COR-L47 (cell line): ENCODE measurements at places on chromosomes 7 and 10.

DNA sequence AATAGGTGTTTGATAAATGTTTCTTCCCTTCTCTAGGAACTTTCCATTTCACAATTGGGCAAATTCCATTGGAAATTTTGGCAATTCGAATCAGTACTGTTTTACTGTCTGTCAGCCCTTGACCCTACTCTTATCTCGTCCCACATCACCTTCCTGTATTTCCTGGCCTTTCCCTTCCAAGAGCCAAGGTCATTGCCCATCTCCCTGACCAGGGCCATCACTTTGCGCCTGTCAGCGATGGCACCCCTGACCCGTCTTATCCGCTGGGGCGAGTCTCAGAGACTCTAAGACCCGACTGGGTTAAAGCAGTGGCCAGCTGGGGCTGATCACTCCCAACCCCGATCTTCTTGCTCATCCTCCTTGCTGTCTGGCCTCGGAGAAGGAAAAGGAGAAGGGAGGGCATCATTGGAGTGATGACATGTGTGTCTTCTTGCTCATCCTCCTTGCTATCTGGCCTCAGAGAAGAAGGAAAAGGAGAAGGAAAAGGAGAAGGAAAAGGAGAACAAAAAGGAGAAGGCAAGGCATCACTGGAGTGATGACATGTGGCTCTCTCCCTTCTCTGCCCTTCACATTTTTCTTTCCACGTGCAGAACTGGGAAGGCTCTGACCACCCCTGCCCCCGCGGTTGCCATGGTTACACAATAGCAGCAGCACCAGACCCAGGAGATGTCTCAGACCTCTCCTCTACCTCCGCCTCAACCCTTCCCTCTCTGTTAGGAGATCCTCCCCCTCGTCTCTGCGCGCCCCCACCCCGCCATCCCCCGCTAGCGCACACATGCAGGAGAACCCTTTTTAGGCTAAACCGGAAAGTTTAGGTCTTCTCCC is 2.0 kb downstream of the SEMA3D start:
- peak; percentile 41 for DNase-seq

- no peak for DNase-seq
These were observed 15.4 kb downstream of the CFAP46 start for GRCh38 chr10:132926777-132927650.

- no peak for DNase-seq
These were observed 8.4 kb downstream of the TLX1 start for GRCh38 chr10:101139421-101139911.

DNA sequence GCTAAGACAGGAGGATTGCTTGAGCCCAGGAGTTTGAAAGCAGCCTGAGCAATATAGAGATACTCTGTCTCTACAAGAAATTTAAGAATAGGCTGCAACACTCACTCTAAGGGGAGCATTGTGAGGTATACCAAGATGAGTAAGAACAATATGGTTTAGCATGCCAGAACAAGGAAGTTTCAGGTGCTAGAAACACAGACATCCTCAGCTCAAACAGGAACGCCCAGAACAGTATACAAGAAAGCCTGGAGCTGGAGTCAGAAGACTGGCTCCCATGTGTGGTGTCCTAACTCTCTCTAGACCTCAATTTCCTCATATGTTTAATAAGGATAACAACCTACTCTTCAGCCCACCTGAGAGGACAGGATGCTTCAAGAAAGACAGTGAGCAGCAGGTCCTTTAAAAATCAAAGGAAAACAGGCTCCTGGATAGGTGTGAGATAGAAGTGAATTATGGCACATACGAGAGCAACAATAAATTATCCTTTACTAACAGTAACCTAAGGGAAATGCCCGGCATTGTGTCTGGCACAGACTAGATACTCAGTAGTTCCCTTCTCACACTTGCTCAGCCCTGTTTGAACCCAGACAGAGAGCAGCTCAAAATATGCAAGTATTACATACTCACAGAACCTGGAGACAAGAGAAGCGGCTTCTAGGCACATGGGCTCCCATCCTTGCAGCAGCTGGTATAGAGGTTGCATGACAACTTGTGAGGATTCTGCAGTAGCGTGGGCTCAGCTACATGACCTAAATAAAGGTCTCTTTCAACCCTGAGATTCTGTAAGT is 45.4 kb downstream of the KAT6B start:
- no peak for DNase-seq

DNA sequence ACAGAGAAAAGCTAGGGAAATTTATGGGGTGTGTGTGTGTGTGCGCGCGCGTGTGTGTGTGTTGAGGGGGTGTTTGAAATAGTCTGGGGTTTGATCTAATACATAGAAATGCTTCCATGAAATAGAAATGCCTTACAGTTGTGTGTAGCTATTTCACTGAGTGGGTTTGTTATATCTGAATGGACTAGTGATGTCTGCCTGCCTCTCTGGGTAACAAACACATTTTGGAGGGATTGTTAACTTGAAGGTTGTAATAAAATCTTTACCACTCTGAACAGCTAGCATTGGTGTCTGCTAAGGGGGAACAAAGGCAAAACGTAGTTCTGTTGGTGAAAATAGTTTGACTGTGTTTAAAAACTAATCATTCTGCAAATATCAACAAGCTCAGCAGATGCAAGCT is 509.3 kb downstream of the LRMDA start:
- no peak for DNase-seq

GRCh38 chr7:158017111-158018097 is 570.2 kb downstream of the PTPRN2 start:
- DNase-seq: peak; percentile 87

DNA sequence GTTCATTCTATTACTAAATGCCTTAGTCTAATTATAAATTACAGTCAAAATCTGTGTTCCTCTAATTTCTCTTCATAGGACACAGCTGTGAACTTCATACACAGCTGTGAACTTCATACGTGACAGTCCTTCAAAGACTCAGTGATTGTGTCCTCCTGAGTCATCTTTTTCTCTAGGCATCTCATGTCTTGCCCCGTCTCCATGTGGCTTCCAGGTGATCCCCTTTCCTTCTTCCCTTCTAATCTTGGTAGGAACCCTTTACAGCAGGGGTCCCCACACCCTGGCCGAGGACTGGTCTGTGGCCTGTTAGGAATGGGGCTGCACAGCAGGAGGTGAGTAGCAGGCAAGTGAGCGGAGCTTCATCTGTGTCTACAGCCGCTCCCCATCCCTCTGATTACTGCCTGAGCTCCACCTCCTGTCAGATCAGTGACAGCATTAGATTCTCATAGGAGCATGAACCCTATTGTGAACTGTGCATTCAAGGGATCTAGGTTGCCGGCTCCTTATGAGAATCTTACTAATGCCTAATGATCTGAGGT is 14.0 kb upstream of the EIF5AL1 start:
- no peak for DNase-seq

DNA sequence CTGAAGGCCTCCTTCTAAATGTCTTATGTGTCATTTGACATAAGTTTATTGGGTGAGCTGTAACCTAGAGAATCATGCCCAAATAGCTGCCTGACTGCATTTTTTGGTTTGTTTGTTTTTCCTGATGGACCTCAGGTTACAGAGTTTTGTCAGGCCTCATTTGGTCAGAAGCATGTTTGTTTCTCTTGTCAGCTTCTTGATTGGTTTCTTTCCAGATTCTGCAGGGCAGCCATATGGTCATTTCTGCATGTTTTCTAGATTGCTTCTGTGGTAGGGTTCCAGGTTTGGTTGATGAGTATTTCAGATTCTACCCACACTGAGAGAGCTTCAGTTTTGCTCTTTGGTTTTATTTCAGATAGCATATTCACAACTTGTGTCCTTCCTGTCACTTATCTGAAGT is 28.0 kb downstream of the GLCCI1 start:
- DNase-seq: no peak

DNA sequence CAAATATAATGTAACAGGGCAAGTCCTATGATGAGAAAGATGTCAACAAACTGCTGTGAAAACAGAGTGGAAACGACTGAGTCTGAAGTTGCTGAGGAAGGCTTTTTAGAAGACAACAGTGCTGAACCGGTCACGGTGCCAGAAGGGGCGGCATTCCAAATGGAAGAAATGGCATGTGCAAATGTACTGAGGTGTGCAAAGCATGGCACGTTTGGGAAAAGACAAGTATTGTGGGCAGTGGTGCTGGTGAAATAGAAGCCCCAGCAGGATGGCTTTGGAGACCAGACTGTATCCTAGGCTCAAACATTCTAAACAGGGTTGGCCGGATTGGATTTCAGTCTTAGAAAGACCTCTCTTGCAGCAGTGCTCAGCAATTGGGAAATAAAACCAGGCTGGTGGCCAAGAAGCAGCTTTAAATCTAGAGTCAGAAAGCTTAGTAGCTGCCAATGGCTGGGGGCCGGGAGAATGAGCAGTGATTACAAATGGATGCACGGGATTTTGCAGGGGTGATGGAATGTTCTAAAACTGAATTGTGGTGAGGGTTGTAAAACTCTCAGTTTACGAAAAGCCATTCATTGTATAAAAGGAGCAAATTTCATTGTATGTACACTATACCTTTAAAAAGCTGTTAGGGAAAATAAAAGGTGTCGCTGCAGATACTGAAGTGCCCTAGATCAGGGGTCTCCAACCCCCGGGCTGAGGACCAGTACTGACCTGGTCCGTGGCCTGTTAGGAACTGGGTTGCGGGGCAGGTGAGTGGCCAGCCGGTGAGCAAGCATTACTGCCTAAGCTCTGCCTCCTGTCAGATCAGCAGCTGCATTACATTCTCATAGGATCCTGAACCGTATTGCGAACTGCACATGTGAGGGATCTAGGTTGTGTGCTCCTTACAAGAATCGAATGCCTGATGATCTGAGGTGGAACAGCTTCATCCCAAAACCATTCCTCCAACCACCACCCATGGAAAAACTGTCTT is 141.6 kb downstream of the HIBADH start:
- DNase-seq: no peak

GRCh38 chr10:128022261-128023196 is 103.7 kb downstream of the MKI67 start:
- DNase-seq: no peak

- DNase-seq: no peak
These were observed 36.9 kb upstream of the GOLGA7B start for GRCh38 chr10:97812696-97813095.

- no peak for DNase-seq
These were observed 69.6 kb downstream of the CYP26A1 start for GRCh38 chr10:93143281-93143680.

GRCh38 chr10:71314694-71315225 is 4.3 kb upstream of the SLC29A3 start:
- no peak for DNase-seq

- DNase-seq: no peak
These were observed 3.3 kb downstream of the IMMP2L start for GRCh38 chr7:111558991-111559390.

GRCh38 chr7:39187130-39187529 is 209.4 kb downstream of the POU6F2 start:
- no peak for DNase-seq

DNA sequence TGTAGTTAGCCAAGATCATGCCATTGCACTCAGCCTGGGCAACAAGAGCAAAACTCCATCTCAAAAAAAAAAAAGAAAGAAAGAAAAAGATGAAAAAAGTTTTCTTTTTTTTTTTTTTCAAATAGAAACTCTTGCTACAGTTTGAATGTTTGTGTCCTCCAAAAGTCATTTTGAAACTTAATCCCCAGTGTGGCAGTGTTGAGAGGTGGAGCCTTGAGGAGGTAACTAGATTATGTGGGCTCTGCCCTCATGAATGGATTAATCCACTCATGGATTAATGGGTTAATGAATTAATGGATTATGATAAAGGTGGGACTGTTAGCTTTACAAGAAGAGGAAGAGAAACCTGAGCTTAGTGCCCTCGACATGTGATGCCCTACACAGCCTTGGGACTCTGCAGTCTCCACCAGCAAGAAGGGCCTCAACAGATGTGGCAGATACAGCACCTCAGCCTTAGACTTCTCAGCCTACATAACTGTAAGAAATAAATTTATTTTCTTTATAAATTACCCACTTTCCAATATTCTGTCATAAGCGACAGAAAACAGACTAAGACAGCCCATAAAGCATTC is 25.1 kb downstream of the CPEB3 start:
- no peak for DNase-seq

DNA sequence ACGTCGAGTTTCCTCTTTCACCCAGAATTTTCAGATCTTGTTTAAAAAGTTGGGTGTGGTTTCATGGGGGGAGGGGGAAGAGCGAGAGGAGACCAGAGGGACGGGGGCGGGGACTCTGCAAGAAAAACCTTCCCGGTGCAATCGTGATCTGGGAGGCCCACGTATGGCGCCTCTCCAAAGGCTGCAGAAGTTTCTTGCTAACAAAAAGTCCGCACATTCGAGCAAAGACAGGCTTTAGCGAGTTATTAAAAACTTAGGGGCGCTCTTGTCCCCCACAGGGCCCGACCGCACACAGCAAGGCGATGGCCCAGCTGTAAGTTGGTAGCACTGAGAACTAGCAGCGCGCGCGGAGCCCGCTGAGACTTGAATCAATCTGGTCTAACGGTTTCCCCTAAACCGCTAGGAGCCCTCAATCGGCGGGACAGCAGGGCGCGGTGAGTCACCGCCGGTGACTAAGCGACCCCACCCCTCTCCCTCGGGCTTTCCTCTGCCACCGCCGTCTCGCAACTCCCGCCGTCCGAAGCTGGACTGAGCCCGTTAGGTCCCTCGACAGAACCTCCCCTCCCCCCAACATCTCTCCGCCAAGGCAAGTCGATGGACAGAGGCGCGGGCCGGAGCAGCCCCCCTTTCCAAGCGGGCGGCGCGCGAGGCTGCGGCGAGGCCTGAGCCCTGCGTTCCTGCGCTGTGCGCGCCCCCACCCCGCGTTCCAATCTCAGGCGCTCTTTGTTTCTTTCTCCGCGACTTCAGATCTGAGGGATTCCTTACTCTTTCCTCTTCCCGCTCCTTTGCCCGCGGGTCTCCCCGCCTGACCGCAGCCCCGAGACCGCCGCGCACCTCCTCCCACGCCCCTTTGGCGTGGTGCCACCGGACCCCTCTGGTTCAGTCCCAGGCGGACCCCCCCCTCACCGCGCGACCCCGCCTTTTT is at the start of gene VIM:
Gene VIM, plus strand, starts transcription at position 151 of the 925 bp plus-strand sequence. CDS start 1,182 bp downstream, outside the sequence.
- no peak for DNase-seq

DNA sequence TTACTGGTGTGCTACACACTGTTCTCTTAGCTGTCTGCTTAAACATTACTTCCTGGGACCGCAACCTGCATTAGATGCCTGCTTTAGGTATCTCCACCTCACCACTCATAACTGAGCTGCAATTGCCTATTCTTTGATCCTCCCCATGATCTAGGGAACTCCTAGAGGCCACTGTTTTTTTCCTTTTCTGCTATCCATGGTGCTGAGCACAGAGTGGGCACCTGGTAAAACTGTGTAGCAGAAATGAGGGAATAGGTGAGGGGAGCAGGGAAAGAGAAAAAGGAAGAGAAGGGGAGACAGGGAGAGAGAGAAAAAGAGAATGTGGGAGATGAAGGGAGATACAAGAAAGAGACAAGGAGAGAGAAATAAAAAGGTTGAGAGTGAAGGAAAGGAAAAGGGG is 434.9 kb downstream of the ADRA2A start:
- no peak for DNase-seq

- no peak for DNase-seq
These were observed 103.2 kb downstream of the DYNC1I1 start for GRCh38 chr7:95875519-95875918.

- no peak for DNase-seq
These were observed 119.9 kb upstream of the THSD7A start for GRCh38 chr7:11951909-11952308.

- DNase-seq: no peak
These were observed 3.0 kb downstream of the BTBD16 start for GRCh38 chr10:122273966-122274545.

- DNase-seq: peak; percentile 70
These were observed 343.7 kb downstream of the RPS24 start for GRCh38 chr10:78377356-78377755.
